Trophoblast cell (in vitro differentiated cells and primary cell): ENCODE measurements at places on chromosomes 13 and 19.

DNA sequence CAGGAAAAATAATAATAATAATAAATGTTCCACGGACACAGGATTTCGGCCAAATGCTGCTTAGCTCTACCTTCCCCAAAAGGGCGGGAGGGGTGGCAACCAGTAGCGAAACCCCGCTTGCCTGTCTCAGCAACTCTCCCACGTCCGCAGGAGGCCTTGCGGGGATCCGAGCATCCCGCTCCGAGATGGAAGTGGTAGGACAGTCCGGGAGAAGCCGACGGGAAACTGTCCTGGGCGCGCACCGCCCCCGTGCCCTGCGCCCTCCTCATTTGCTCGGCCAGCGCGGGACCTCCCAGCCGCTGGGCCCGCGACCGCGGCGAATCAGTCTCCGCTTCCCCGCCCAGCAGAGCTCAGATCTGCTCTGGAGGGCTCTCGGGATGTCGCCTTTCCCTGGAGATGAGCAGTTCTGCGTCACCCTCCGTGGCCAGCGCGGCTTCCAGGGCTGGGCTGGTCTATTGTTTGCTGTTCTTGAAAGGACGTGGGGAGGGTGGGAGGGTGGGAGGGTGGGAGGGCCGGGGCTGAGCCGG, 48.9 kb upstream of the PABPC3 start:
- peak overlapping the region; percentile 73 for H3K4me3 ChIP-seq
- no peaks in the 10 kb centered on the region for H3K27me3 ChIP-seq
- H3K36me3 ChIP-seq, result peaks cover 2% of the 10 kb centered on the region
- H3K27ac ChIP-seq, result peak overlapping the region; percentile 67
- no peak for DNase-seq

DNA sequence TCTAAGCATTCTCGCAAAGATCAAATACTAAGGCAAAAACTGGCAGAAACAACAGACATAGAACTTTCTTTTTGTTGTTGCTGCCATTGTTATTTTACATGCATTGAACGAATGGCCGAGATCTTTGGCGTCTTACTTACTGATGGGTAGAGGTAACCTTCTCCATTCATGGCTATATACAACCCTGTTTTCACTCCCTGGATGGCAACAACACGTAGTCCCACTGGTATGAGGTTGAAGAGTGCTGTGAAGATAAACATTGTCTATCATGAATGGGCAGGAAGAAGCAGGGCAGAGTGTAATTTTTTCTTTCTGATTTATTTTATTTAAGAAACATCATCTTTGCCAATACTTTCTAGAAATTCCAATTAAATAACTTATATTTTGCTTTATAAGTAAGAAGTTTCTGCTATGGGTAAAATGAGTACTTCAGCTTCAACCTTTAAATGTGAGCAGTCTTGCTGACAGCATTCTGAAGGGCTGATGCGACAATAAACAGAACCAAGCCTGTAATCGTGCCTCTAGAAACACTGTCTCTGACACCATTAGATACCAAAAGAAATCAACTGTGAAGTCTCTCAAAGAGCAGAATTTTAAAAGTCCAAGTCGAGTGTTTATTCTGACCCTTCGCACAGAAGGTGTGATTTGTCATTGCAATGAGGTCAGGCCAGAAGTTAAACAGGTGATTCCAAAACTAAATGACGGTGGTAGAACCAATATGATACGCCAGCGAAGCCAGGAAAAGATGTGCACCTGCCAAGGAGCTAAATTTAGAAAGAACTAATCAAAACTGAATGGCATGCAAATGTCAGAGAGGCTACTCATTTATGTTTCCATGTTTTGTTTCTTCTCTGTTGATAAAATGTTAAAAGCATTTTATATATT, 416.4 kb downstream of the ITGBL1 start:
- H3K4me3 ChIP-seq, result no peak overlapping the region
- DNase-seq, result no peak
- no peaks in the 10 kb centered on the region for H3K27me3 ChIP-seq
- H3K36me3 ChIP-seq, result no peaks in the 10 kb centered on the region

- no peak within 1 kb of the TSS for H3K27ac ChIP-seq
- H3K4me1 ChIP-seq, result peaks cover 11% of the 10 kb centered on the region
- H3K27me3 ChIP-seq, result peaks cover 10% of the 10 kb centered on the region
These were observed at the start of gene DNASE2 for GRCh38 chr19:12881172-12881808. Gene DNASE2, minus strand, starts transcription at chr19:12881449. Its CDS starts 74 bp downstream, at chr19:12881375.

DNA sequence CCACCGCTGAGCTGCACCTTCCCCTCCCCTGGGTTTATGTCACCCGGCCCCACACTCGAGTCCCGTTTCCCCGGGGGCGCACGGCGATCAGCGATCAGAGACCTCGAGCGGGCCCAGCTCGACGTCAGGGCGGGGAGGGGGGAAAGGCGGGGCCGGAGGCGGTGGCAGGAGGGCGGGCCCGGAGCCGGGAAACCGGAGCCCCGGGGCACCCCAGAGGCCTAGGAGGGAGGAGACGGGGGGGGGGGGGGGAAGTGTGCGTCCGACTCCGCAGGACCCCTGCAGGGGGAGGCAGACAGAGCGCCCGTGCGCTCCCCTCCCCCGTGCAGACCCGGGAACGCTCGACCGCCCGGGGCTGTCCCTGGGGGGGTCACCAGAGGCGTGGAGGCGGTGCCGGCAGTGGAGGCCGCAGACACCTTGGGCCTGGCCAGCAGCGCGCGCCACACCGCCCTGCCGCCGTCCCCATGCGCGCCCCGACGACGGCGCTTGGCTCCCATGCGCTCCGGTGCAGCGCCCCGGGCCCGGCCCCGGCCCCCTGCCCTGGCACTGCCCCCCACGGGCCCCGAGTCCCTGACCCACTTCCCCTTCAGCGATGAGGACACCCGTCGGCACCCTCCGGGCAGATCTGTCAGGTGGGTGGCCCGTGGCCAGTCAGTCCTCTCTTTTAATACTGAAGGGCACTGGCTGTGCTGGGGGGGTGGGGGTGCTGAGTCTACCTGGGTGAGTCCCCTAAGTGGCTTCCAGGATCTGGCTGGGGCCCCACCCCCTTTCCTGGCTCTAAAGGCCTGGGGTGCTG, 11.8 kb downstream of the PDE4A start:
- no peak overlapping the region for H3K27ac ChIP-seq
- peaks cover 24% of the 10 kb centered on the region for H3K27me3 ChIP-seq
- H3K4me3 ChIP-seq, result no peak overlapping the region
- H3K4me1 ChIP-seq, result peaks cover 5% of the 10 kb centered on the region
- DNase-seq, result no peak
- H3K36me3 ChIP-seq, result no peaks in the 10 kb centered on the region

- H3K27ac ChIP-seq, result peak overlapping the region; percentile 15
- peak; percentile 84 for DNase-seq
- H3K4me1 ChIP-seq, result peaks cover 14% of the 10 kb centered on the region
- H3K4me3 ChIP-seq, result no peak overlapping the region
These were observed 31.3 kb downstream of the TINCR start for GRCh38 chr19:5536337-5536894.

GRCh38 chr13:96994017-96994857, at the start of gene OXGR1:
Gene OXGR1, minus strand, starts transcription at chr13:96994476. Its CDS starts 6,717 bp downstream, at chr13:96987759.
- no peak for DNase-seq
- peaks cover 2% of the 10 kb centered on the region for H3K36me3 ChIP-seq
- peak within 1 kb of the TSS; percentile 70 for H3K4me3 ChIP-seq
- no peak within 1 kb of the TSS for H3K27ac ChIP-seq
- peaks cover 8% of the 10 kb centered on the region for H3K4me1 ChIP-seq
